ENCODE measurements at places on chromosomes 13 and 19.

DNA sequence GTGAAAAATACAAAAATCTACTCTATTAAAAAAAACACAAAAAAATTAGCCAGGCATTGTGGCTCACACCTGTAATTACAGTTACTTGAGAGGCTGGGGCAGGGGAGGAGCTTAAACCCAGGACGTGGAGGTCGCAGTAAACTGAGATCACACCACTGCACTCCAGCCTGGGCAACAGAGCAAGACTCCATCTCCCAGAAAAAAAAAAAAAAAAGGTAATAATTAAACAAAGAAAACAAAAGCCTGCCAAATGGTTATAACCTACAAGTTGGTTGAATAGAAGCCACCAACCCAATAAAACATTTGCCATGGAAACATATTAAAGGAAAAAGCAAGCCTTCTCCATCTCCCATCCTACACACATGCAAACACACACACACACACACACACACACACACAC, 255.2 kb downstream of the ITGBL1 start:
- DNase-seq: no peak

- DNase-seq: no peak
Observed at GRCh38 chr13:94548382-94548781, 47.6 kb downstream of the TGDS start.

GRCh38 chr19:3670796-3671679, 29.2 kb downstream of the PIP5K1C start:
- no peak for DNase-seq

- DNase-seq: no peak
Observed at GRCh38 chr19:3658870-3659745, 32.5 kb upstream of the CACTIN start.

GRCh38 chr13:105127732-105128131, 1407.7 kb downstream of the EFNB2 start:
- DNase-seq: no peak

- DNase-seq: no peak
Observed at GRCh38 chr19:58021541-58022282, 12.1 kb upstream of the ZSCAN1 start.

- no peak for DNase-seq
Observed at GRCh38 chr13:95204231-95204765, 97.0 kb downstream of the ABCC4 start.

DNA sequence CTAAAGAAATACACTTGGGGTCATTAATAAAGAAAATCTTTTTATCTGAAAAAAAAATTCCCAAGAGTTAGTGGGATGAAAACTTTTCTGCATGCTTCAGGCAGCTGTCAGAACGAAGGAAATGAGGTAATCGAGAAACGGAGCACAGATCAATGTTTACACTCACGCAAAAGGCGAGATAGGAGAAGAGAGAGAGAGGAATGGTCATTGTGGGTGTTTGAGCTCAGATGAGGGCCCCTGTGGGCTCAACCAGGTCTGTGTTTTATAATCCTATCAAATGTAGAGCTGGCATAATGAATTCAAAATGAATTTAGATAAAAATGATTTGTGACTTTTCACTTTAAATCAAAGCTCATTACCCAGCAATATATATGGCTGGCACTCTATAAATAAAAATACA, 6.3 kb upstream of the RXFP2 start:
- DNase-seq: no peak

GRCh38 chr13:108326309-108326708, 56.8 kb downstream of the TNFSF13B start:
- DNase-seq: no peak

- no peak for DNase-seq
Observed at GRCh38 chr13:44268980-44269379, 104.6 kb upstream of the SERP2 start.

Data from epithelial cell of proximal tubule (primary cell).